Esophagus squamous epithelium (tissue), 5 donors: ENCODE measurements at places on chromosomes 2 and 18.

- no peak for DNase-seq
Measured at GRCh38 chr2:32904751-32905150, 42.0 kb upstream of the LTBP1 start.

DNA sequence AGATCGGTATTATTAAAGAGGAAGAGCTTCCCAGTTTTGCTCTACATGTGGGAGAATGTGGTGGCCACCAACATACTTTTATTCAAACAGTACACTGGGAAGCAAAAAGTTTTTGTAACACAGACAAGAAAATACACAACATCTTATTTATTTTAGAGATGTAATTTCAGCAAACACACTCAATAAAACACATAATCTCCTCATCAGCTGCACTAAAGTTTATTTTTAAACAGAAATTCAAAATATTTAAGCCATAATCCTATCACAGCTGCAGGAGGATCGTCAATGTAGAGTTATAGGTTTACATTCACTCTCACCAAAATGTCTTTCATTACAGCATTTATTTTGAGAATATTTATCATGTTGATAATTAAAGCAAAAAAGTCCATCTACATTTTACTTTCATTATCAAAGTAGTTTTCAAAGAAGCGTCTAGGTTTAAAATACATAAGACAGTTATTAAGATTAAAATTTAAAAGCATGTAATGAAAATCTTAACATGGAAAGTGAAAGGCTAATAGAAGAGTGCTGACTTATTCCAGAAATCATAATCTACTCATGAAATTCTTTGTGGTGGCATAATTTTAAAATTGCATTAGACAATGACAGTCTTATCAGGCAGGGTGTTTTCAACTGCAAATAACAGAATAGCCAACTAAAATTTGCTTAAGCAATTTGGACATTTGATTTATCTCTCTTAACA, 61.0 kb downstream of the ANKRD44 start:
- DNase-seq: no peak

- no peak for DNase-seq
Measured at GRCh38 chr2:126999106-126999756, 100.5 kb downstream of the TEX51 start.

GRCh38 chr2:20300656-20301055, 50.0 kb downstream of the PUM2 start:
- no peak for DNase-seq

DNA sequence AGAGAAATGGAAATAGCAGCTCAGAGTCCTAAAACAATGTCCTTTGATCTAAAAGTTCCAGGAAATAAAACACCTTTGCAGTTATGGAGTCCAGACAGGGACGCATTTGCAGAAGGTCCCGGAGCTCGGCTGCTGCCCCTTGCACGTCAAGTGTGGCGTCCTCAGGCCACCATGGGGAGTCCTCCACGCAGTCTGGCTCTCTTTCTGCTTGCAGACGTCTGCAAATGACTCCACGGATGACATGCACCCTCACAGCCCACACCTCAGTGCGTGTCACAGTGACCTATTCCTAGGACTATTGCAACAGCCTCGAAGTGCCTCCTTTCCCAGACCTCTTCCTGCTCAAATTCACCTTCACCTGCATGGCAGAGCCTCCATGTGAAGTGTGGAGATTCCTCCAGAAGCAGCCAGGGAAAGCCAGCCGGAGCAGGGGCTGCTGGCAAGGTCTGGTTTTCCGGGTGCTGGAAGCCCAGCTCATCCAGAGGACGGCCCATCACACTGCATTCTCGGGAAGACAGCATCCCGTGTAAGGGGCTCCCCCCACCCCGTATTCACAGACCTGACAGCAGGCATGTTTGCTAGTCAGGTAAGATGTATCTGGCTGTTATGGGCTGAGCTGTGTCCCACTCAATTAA, 137.7 kb downstream of the ASB1 start:
- DNase-seq: no peak

DNA sequence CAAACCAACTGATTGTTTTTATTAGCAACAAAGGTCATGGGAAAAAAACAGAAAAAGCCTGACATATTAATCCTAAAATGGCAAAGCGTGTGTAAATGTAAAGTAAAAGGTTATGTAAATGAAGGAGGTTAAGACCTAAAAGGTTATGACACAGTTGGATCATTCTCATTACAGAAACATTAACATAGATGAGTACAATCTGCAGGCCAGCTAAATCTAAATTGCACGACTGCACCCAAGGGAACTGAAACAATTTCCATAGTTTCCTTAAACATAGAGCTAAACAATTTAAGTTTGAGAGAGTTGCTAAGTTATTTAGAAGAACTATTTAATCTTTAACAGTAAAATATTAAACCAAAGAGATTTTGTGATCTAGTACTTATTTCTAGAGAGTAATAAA, 151.6 kb upstream of the UBE2E3 start:
- no peak for DNase-seq
